Osteoblast (primary cell): ENCODE measurements at places on chromosomes 4 and X.

DNA sequence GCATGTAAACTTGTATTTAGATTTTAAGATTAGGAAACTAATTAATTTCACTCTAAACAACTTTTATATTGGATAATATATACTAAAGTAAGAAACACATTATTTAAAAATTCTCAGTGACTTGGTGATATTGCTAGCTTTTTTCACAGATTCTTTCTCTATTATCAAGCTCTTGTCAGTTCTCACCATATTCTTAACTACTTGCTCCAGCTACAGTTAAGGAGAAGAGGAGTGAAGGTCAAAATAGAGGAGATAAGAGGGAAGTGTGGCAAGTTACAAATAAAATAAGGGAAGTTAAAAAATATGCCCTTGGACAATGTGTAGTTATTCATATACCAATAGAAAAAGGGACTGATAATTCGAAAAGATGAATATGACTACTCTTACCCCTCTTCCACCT is 34.7 kb upstream of the NAF1 start:
- no peak for DNase-seq

DNA sequence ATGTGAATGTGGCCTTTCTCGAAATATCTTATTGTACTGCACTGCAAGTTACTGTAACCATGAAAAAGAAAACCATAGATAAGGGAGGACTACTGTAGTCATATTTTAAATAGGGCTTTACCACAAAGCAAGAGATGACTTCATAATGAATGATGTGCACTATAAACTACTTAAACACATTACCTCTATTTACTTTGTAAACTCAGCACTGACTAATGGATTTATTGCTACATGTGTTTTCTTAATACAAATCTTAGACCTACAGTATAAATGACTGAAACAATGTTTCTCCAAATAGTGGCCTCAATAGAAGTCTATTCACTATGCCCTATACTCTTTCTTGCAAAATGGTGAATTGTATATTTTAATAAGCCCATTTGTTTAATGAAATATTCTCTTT is 61.1 kb downstream of the HDX start:
- DNase-seq: no peak

DNA sequence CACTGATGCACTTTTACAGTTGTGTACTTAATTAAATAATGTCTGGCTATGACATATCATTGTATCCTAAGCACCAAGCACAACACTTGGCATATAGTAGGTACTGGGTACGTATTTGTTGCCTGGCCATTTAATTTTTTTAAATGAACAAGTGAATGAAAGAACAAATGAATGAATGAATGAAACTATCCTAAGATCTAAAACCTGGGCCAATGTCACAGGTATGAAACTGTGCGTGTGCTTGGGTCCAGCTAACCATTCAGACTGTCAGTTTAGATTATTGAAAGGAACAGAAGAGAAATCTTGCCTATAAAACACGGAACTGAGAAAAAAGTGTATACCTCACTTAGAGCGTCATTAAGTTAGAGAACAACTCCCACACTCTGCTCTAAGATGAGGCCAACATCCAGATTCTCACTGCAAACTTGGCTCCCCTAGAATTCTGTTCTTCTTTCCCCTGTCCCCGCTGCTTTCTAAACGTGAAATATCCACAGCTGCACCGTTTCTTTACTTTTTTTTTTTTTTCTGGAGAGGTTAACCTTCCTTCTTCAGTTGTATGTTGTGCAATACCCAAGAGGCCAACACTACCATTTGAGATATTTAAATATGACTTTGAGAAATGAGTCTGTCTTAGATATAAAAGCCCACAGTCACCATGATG is 17.3 kb upstream of the SEL1L3 start:
- DNase-seq: no peak

- DNase-seq: no peak
These were observed 470.4 kb upstream of the GALNT7 start for GRCh38 chr4:172698256-172698655.

DNA sequence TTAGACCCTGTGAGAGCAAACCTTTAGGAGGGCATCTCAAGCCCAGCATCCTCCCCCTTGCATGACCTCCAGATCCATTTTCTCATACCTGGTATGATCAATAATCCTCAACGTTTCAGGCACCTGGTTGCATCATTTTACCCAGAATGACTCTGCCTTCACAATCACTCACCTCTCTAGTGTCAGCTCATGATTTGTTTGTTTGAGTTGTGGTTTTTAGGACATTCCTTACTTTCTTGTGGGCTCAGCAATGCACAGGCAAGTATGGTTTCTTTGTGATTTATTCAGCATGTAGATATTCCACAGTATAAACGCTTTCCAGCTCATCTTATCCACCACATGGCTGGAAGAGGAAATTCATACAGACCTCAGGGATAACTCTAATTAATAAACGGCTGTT is 93.6 kb upstream of the CPEB2 start:
- no peak for DNase-seq

- no peak for DNase-seq
These were observed 86.2 kb downstream of the MAD2L1 start for GRCh38 chr4:119980456-119980855.

DNA sequence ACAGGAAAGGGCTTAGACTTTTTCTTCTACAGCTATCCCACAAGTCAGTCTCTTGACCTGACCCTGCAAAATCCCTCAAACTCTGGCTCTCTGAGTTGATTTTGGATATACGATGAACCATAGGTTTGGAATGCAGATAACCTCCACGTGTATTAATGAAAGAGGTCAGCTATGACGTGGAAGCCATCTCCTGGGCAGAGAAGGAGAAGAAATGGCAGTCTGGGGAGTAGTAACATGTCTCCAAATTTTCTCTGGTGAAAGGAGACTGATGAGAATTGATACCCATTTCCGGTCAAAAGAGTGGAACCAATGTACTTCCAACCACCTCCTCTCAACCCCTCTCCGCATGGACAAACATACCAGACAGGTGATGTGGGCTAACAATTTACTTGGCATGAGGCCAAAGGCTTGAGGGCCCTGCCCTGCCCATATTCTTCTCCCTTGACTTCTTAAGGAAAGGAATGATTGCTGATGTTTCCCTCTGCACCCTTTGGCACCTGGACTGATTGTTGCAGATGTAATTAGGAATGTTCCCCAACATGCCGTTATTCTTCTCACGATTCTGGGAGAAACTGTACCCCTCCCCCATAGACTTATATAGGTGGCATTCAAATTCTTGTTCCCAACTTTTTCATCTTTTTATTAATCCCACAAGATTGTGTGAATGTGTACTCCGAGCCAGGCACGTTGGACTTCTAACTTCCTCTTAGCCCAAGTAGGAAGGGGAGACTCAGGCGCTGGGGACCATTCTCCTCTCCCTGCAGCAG is 580 bp upstream of the PLS3 start:
- DNase-seq: no peak

DNA sequence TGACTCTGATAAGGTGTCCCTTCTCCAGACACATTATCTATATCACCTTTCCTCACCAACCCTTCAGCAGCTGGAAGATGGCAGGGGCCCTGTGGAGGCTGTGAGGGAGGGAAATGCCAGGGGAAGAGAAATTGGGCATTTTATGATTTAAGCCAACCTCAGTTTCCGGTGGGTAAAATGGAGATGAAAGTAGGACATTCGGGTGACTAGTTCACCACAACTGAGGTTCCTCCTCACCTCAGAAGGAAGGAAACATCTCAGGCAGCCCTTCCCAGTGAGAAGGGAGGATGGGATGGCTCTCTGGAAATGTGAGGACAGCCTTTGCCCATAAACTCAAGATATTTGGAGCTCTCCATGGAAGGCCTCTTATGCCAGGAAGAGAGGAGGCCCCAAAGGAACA is 251.5 kb downstream of the MID1IP1 start:
- no peak for DNase-seq

DNA sequence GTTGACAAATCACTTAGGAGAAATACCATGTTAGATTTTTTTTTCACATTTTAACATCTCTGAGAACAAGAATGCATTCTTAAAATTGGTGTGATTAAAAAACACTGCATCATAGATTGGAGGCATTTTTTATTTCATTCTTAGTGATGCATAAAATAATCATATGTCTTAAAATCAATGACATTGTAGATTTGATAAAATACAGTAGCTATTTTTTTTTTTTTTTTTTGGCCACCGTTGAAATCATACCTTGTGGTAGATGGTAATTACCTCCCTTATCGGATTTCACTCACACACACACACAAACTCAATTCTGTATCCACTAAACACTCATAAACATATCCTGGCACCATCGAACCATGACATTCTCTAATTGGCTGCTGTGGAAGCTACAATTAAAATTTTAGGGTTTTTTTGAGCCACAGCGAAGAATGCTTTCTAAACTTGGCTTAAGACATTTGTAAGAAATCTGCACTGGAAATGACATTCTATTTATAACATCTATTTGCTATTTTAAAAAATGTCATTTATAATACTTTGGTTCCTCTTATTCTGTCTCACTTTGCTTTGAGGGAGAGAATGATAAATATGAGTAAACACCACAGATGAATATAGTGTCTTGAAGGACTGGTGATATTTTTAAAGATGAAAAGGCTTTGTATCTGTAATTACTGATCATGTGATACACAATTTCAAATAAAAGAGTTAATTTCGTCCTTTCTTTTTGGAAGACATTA is 60.1 kb downstream of the CCSER1 start:
- DNase-seq: no peak

DNA sequence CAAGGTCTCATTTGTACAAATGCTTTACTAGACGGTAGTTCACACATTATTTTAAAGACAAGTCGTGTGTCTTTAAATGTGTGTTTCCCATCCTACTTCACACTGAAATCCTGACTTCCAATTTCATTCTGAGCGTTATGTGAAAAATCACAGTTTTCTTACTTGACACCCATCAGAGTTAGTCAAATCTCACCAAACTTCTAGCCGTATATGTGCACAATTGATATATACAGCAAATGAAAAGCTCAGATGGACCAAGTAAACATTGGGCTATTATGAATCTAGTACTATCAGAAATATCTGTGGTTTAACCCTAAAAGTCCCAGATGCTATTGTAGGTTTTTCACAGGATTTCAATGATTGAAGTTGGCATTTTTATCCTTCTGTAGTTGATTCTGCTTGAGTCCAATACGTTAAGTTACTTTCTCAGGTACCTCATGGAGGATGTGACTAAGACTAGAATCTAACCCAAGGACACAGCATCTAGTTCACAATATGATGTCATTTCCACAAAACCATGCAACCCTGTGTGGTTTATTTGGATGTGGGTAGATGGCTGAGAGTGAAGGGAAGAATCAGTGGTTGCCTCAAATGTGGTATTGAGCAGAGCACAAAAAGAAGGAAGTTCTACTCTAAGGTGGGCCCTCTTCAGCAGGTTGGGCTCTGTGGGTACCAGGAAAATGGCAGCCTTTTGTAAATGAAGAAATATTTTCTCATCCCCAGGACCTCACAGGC is 22.1 kb upstream of the TRIM60 start:
- DNase-seq: no peak

DNA sequence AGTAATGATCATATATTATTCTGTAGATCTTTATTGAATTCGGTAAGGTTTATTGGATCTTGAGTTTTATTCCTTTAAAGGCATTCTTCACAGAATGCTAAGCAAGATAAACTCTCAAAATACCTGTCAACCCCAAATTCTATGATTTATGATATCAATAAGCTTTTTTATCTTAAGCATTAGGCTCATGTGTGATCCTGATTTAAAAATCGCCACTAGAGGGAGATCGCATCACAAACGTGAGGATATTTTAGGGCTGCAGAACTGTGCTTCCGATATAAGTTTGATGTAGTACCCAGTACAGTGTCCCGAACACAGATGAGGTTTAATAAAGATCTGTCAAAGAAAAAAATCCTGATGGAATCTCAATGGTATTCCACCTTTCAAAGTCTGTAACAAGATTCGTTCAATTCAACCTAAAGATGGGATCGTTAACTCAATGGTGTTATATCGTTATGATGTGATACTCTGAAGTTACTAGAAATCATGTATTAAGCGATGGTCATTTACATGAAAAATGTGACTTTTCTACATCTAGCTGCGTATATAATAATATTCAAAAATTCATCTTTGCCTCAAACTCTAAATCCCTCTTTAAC is 169.0 kb downstream of the CORIN start:
- no peak for DNase-seq

- DNase-seq: no peak
These were observed at the start of gene GPRASP3 for GRCh38 chrX:102720237-102721168. Gene GPRASP3, plus strand, starts transcription at chrX:102720743. Its CDS starts 28,253 bp downstream, at chrX:102748996.

- no peak for DNase-seq
These were observed 118.4 kb downstream of the KLHL13 start for GRCh38 chrX:117998171-117998570.

DNA sequence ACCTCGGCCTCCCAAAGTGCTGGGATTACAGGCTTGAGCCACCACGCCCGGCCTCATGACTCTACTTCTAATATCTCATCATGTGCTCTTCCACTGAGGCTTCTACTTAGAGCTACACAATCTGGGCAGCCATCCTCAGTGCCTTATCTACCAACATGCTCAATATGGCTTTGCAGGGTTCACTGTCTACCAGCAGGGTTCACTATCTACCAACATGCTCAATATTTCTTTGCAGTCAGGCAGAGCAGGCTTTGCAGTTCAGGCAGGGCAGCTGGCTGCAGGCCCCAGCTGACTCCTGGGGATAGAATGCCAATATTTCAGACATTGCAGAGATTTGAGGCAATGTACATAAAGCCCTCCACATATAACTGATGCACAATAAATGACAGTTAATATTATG is 47.5 kb downstream of the PKD2 start:
- DNase-seq: peak; percentile 38

- DNase-seq: no peak
These were observed 221.5 kb downstream of the PCDH18 start for GRCh38 chr4:137310593-137311490.

- DNase-seq: no peak
These were observed 83.0 kb upstream of the MAPK10 start for GRCh38 chr4:86442881-86443280.

DNA sequence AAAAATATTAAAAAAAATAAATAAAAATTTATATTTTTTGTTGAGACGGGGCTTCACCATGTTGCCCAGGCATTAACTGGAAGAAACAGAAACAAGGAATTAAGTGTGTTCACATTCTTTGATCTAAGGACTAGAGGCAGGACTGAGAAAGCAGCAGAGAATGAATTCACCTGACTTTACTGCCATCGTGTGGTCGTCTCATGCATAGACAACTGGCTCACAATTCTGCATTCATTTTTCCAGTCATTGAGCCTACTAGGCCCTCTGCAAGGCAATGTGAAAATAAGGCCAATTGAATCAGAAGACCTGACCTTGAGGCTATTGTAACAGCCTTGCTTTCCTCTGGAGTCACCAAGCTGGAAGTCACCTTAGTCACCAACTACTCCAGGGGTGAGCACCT is 37.4 kb downstream of the LHFPL1 start:
- peak; percentile 85 for DNase-seq

GRCh38 chr4:169414913-169415312 is 144.2 kb upstream of the SH3RF1 start:
- no peak for DNase-seq

GRCh38 chr4:124907881-124908280 is 195.3 kb upstream of the ANKRD50 start:
- DNase-seq: no peak

GRCh38 chr4:48974979-48975640 is 11.0 kb upstream of the CWH43 start:
- no peak for DNase-seq

- DNase-seq: no peak
These were observed 132.2 kb downstream of the KLHL8 start for GRCh38 chr4:87088186-87088585.
